ENCODE measurements at places on chromosomes 4 and X. TPM values are rescaled to one million over a fixed set of nuclear protein-coding genes. Genes with fewer than 3 reads are reported as not detected.

Gene HEPH
- total RNA-seq: 32.5 TPM

Gene TMEM47
- total RNA-seq: 80.2 TPM

Gene C4orf54
- not detected for total RNA-seq

Gene UGT2A1
- not detected for total RNA-seq

- H3K4me1 ChIP-seq: no peaks in the 10 kb centered on the region
- no peak overlapping the region for H3K4me3 ChIP-seq
- no peak overlapping the region for H3K27ac ChIP-seq
- no peak for DNase-seq
Observed at GRCh38 chr4:124055896-124056295, 656.6 kb downstream of the ANKRD50 start.

DNA sequence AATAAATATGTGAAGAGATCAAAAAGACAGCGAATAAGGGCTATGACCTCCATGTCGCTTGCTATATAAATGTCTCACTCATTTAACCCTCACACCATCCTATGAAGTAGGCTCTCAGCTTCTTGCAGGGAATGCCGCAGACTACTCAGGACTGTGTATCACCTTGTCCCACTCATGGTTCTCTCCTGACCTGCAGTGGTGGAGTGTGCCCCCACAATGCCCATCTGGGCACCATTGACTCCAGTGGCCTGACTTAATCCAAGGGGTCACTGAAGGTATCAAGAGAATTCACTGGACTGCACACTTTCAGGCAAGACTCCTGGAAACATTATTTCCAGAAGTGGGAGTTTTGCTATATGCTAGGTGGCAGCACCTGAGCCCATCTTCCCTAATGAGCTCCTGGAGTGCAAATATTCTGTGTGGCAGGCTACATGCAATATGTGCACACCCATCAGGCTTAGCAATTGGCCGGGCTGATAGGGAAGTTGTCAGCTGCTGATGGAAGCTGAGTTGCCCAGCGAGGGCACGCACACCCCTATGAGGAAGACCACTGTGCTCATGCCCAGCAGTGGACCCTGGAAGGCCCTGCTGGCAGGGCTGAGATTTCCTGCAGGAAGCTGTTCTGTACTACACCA lies 8.2 kb upstream of the EFNB1 start:
- DNase-seq: no peak
- no peak overlapping the region for H3K4me3 ChIP-seq
- no peak overlapping the region for H3K27ac ChIP-seq
- H3K27me3 ChIP-seq: peaks cover 5% of the 10 kb centered on the region
- no peaks in the 10 kb centered on the region for H3K36me3 ChIP-seq

DNA sequence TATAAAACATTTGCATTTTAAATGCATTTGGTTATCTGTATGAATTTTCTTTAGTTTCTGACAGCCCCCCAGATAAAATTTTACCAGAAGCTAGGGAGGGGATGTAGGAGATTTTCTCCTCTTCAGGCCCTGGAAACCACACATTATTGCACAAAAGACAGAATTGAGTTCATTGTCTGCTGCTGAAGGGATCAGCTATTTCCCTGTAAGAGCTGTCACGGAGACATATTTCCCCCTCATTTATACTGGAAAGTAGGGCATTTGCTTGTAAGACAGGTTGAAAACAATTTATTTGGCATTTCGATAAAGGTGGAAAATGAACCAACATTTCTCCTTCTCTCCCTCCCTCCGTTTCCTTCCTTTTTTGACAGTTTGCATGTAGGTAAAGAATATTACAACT lies 241.3 kb upstream of the LCORL start:
- no peaks in the 10 kb centered on the region for H3K4me1 ChIP-seq
- no peaks in the 10 kb centered on the region for H3K36me3 ChIP-seq
- no peak overlapping the region for H3K27ac ChIP-seq
- no peak for DNase-seq
- H3K4me3 ChIP-seq: no peak overlapping the region
- no peaks in the 10 kb centered on the region for H3K27me3 ChIP-seq

- DNase-seq: no peak
- no peaks in the 10 kb centered on the region for H3K27me3 ChIP-seq
- no peak overlapping the region for H3K4me3 ChIP-seq
- H3K27ac ChIP-seq: no peak overlapping the region
- no peaks in the 10 kb centered on the region for H3K36me3 ChIP-seq
Observed at GRCh38 chr4:44804301-44804700, 77.9 kb upstream of the GNPDA2 start.

GRCh38 chrX:43813898-43814297 lies 68.4 kb downstream of the MAOB start:
- no peaks in the 10 kb centered on the region for H3K27me3 ChIP-seq

DNA sequence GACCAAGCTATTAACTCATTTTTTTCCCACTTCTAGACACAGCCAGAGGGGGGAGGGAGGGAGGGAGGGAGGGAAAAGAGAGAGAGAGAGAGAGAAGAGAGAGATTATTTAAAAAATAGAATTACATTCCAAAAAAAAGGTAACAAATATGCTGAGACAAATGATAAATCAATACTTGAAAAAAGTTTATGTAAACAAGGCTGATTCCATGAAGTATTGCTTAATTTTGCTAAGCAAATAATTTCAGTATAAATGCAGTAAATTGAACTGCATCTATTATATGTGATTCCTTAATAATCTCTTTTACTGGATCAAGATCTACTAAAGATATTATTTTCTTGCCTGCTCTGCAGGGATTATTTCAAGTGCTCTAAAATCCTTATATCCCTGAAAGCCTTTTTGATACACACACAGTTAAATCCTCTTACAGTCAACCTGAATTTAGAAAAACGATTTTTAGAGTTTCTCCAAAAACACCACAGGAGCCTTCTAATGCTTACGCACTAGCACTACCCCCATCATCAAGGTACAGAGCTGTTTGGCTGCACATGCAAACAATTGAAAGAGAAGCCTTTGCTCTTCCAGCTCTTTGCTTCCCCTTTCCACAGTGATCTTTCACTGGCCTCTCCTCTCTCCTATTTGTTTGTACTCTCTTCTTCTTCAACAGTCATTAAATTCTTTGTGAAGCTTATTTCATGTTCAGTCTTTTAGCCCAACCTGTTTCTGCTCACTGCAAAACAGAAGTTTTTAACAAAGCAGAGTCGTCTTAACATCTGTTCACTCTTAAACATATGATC lies 426.3 kb upstream of the FAM241A start:
- no peak overlapping the region for H3K27ac ChIP-seq
- H3K36me3 ChIP-seq: no peaks in the 10 kb centered on the region
- H3K27me3 ChIP-seq: no peaks in the 10 kb centered on the region
- H3K4me3 ChIP-seq: no peak overlapping the region
- no peaks in the 10 kb centered on the region for H3K4me1 ChIP-seq

Measured in uterus (tissue), 4 donors.